Heart left ventricle (tissue), 16 donors: ENCODE measurements at places on chromosomes 3 and 15.

GRCh38 chr3:168956076-168956475, 707.4 kb downstream of the MECOM start:
- DNase-seq: no peak

DNA sequence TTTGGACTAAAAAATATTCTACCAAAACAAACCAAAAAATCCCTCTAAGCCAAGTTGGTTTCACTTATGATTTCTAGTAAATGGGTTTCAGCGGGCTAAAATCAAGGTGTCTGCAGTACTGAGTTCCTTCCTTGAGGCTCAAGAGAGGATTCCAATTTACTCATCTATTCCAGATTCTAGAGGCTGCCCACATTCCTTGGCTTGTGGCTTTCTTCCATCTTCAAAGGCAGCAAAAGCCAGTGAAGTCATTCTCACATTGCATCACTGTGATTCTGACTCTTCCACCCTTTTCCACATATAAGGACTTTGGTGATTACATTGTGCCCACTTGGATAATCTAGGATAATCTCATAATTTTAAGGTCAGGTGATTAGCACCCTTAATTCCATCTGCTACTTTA, 48.1 kb downstream of the DPPA2 start:
- no peak for DNase-seq

DNA sequence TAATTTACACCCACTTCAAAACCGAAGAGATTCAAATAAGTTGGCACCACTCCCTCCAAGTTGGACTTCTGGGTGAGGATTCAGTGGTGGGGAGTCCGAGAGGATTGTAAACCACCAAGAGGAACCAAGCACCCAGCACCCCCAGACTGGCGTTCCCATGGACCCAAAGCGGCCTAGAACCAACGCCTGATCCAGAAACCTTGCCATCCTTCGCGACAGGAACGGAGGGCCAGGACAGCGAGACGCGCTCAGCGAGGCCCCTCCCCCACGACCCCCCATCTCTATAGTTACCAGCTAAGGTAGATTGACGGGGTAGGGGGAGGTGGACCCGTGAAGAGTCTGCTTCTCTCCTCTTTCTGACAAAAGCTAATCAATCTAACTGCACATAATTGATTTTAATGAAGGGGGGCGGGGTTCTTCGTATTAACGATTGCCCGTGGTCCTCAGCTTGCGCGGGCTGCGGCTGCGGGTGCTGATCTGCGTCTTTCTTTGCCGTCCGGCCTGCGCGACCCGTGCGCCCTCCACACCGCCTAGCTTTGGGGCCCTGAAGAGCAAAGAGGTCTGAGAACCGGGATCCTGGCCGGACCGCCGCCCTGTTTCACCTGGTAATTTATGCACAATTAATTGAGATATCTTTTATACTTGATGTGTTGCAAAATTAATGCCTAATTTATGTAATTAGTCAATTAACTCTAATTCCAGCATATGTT, 10.9 kb upstream of the FOXB1 start:
- DNase-seq: no peak

DNA sequence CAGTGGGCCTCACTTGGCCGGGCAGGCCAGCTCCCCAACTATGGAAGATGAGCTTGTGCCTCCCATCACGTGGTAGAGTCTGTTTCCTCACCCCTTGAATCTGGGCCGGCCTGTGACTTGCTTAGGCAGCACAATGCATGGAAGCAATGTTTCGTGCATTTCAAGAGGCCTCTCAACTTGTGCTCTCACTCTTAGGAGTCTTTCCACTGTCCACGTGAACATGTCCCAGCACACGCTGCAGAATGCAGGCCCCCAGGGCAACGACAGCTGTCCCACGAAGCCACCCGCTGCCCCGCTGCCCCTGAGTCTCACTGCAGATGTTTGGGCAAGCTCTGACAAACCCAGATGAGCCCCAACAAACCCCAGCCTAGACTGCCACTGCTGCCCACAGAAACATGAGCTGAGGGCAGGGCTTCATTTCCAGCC, 27.2 kb upstream of the SLC41A3 start:
- DNase-seq: no peak

- no peak for DNase-seq
Measured at GRCh38 chr3:114841515-114841914, 305.6 kb downstream of the ZBTB20 start.

DNA sequence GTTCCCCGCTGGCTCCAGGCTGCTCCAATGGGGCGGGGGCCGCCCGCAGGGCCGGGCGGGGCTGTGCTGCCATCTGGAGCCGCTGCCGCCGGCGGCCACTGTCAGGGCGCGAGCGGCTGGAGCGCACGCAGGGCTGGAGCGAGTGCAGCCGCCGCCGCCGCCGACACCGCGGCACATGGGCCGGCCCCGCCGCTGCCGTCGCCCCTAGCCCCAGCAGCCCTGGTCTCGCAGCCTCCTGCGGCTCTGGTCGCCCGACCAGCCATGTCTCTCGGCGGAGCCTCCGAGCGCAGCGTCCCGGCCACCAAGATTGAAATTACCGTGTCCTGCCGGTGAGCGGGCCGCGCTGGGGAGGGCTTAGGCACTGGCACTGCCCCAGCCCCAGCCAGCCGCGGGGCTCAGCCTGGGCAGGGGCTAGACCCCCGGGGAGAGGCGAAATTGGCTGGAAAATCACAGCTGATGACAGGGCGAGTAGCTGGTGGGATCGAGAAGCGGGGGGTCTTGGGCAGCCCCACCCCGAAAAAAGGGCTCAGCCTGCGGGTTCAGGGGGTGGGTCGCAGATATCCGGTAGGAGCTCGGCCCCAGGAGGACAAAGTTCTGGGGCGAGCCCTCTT, at the start of gene CPNE9:
Gene CPNE9, plus strand, starts transcription at position 98 of the 611 bp plus-strand sequence. Its CDS starts 164 bp downstream, at position 262.
- DNase-seq: no peak

DNA sequence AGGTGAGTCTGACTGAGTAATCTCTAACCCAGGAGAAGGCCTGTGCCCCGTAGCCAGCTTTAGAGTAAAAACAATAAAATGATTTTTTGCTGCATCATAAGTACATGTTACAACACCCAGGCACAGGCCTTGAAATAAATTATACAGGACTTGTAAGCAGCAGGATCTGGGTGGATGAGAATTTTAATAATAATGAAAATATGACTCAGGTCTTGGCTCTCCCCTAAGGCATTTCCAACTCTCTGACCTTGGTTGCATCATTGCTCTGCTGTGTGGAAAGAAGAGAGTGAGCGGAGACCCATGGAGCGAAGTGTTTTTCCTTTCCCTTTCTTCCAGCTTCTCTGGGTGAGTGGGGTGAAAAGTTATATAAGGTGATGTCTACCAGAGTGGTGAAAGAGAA, 44.6 kb downstream of the EOMES start:
- no peak for DNase-seq

DNA sequence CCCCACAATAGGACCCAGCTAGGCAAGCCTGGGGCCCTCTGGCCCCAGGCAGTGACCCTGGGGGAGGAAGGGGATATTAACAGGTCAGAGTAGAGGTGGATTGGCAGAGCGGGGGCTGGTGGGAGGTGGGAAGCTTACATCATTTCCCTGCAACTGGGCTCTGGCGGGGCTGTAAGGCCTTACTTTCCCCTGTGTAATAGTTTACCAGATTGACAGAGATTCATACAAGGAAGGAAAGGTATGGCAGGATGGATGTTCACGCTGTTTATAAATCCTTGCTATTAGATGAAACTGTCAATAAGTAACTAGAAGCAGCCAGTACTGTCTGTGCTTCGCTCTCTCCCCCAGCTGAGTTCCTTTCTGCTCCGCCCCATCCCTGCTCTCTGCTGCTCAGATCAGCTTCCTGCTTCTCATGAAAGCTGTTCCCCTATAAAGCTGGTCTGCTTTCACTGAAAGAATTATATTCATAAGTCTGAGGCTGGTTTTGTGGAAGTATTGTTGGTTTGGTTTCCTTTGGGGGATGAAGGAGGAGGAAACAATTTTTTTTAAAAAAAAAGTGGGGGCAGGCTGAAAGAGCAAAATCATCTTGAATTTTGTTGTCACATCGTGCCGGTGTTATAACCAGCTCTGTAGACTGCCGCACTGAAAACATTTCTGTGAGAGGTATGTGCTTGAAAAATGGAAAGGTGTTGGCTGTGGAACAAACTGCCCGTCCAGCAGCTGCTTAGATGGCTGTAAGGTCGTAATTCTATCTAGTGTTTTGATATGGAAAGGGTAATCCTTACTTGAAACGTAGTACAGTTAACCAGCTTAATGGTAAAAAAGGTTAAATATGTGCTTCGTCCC, 76.4 kb downstream of the BBX start:
- peak; percentile 51 for DNase-seq

- DNase-seq: peak; percentile 32
Measured at GRCh38 chr15:63677778-63678177, 80.6 kb downstream of the FBXL22 start.

DNA sequence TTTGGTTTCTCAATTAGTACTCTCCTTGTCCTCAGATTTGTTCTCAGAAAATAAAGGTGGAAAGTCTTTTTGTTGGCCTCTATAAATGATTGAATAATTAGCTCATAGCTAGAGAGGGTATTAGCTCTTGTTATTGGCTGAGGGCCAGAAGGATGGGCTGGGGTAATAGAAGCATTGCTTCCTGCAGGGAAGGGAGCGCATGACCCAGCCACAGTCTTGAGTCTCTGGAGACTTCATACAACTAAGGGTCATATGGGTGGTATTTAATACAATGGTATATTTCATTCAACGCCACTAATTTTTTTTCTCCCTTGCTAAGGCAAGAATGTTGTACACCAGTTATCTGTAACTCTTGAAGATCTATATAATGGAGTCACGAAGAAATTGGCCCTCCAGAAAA, 8.4 kb downstream of the DNAJA4 start:
- no peak for DNase-seq

DNA sequence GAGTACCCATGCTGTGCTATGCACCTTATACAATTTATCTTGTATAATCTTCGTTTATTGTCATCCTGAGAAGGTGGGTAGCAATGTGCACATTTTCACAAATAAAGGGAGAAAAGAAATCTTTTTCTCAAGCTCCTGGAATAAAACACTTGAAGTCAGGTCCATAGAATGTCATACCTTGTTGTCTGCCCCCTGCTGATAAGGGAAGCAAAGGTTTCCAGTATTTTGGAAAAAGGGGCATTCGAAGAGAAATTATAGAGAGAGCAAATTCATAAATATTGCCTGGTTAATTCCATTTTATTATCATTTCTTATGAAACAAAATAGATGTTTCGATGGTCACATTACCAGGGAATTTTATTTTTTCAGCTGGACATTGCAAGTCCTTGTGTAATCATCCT, 277.8 kb downstream of the RAP2B start:
- no peak for DNase-seq

GRCh38 chr3:90015688-90016356, 908.4 kb downstream of the EPHA3 start:
- DNase-seq: peak; percentile 24

DNA sequence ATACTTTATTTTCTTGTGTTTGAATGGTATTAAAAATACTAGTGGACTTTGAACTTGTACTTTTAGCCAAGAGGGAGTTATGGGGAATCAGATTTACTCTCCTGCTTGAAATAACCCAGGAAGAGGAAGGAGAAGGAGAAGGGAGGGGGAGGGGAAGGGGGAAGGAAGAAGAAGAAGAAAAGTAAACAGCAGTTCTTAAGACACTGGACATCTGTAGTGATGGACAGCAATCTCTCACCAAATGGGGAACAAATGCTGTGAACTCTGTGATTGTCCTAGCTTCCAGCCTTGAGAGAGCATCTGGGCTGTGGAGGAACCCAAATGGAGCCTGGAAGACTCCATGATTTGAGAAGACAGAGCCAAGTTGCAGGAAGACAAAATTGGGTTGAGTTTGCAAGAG, 52.0 kb downstream of the VPS8 start:
- peak; percentile 5 for DNase-seq

- DNase-seq: no peak
Measured at GRCh38 chr3:43641306-43642114, 19.7 kb upstream of the ANO10 start.

DNA sequence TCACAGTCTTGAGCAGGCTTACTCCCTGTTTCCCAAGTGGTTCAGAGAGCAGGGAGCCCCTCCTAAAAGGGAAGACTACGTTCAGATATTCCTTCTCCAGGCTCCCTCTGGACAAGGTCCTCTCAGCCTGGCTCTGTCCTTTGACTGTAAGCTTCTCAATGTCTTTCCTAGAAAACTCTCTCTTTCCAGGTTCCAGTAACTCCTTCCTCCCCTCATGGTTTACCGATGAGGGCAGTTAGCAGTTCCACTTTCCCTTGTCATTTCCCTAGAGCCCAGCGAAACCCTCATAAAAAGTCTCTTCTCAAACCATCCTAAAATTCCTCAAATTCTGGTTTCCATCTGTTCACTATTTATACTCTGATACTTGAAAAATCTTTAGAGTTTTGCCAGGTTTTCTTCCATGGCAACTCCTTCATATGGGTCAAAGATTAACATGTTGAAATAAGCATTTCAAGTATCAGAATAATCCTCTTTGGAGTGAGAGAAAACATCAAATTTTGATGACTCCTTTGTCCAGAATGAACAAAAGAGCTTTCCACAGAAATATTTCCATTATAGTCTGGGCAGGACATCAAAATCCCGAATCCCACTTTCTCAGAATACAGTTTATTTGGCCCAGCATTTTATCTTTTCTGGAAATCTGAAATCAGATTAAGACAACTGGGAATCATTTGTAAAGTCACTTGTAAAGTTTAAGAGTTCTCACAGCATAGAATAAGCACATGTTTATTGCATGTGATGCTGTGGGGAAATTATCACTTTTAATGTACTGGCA, 599.4 kb downstream of the UNC13C start:
- DNase-seq: no peak

GRCh38 chr15:63405159-63405558, 23.5 kb upstream of the CA12 start:
- DNase-seq: no peak

GRCh38 chr3:64687781-64688604, at the start of gene ADAMTS9:
Gene ADAMTS9 (minus strand): TSS chr3:64688000. CDS start chr3:64687657, 343 bp downstream.
- peak; percentile 88 for DNase-seq

DNA sequence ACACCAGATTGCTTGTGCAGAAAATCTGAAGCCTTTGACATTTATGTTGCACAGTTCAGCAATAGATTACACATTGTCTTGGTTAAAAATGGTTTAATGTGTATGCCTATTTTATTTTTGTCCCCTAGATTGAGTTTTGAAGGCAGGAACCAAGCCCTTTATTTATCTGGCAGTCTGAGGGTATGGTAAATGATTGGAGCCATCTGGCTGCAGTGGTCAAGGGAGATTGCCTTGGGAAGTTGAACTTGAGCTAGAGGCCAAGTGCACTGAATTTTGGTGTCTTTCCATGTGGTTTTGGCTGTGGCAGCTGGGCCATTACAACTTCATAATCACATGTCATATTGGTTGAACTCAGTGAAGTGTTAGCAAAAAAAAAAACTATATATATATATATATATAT, 248.7 kb upstream of the C2CD4B start:
- no peak for DNase-seq

GRCh38 chr3:13879946-13880810, at the start of gene WNT7A:
Gene WNT7A (minus strand): TSS chr3:13880071. CDS start chr3:13879816, 255 bp downstream.
- DNase-seq: no peak
